GM23248 (cell line): ENCODE measurements at places on chromosomes 1 and 21.

DNA sequence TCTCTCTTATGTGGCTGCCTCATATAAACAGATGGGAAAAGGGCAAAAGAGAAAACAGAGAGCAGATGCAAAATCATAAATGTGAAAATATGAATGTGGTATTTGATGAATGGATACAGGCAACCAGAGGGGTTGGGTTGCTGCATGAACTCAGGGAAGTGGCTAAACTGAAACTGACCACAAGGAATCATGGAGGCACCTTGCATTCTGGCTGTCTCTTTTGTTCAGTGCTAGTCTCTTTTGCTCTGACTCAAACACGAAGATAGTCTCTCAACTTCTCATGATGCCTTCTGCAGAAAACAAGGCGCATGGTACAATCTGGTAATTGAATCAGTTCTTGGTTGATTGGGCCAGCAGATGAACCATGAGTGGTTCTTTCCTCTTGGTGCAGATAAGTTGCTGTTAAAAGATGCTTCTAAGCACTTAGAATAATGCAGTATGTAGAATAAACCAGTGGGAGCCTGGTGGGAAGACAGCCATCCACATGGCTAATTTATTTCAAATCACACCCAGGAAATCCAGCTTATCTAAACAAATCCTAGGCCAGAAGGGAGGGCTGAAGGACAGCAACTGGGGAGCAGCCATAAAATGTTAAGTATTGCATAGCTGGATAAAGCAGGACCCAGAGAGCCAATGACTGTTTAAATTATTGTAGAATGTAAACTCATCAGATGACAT, 64.2 kb downstream of the HLX start:
- DNase-seq, result no peak

DNA sequence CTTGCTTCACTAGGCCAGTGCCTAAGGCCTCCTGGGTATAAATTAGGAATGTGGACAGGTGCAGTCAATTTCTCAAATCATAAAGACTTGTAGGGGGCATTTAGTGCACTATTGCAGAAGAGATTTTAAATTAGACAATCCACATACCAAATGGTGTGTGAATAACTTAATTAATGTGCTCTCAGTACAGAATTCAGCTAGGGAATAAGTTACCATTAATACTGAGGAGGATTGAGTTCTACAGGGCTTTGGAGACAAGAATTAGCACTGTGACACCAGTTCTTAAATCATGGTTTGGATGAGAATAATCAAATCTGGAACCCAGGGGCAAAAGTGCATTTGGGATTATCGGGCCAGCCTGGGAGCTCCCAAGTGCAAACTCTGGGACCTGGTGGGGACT, 1.7 kb downstream of the SYPL2 start:
- no peak for DNase-seq

GRCh38 chr1:61237147-61237546, 154.8 kb downstream of the NFIA start:
- DNase-seq, result no peak

GRCh38 chr1:44676484-44677200, 2.1 kb downstream of the ARMH1 start:
- peak; percentile 59 for DNase-seq

GRCh38 chr1:226586650-226587422, 38.3 kb downstream of the STUM start:
- no peak for DNase-seq

DNA sequence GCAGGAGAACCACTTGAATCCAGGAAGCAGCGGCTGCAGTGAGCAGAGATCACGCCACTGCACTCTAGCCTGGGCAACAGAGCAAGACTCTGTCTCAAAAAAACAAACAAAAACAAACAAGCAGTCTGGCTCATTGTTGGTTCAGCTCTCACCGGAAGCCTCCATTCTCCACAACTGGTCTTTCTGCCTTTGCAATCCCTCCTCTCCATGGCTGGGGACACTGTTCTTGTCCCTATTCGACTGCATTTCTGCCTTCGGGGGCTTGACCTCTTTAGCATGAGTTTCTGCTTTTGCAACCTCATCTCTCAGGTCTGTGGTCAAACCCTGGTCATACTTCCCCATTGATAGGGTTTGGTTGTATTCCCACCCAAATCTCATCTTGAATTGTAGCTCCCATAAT, 216.3 kb upstream of the NR5A2 start:
- no peak for DNase-seq
